ENCODE measurements at places on chromosomes 4 and X.
A peak's percentile ranks its signal among the peaks of the same experiment; 100 is the strongest.

DNA sequence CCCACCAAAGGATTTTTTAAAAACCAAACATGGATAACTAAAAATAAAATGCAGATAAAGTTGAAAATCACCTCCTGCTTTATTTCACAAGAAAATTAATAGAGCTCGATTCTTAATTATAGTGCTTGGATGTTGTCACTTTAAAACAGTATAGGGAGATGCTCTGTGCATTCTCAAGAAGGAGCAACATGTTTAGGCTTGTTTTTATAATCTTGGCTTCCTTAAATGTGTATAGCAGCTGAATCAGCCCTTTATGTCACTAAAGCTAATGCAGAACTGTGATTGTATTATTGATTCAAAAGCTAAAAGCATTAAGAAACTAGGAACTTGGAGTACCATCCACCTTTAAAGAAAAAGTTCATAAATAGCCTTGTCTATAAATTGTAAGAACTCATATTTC, 12.9 kb downstream of the UTP3 start:
- no peak for DNase-seq

GRCh38 chr4:8607603-8608481, 15.3 kb downstream of the CPZ start:
- no peak for DNase-seq

- DNase-seq, result no peak
Observed at GRCh38 chr4:56731857-56732256, 50.8 kb upstream of the HOPX start.

- DNase-seq, result no peak
Observed at GRCh38 chr4:27775156-27775555, 914.5 kb downstream of the STIM2 start.

DNA sequence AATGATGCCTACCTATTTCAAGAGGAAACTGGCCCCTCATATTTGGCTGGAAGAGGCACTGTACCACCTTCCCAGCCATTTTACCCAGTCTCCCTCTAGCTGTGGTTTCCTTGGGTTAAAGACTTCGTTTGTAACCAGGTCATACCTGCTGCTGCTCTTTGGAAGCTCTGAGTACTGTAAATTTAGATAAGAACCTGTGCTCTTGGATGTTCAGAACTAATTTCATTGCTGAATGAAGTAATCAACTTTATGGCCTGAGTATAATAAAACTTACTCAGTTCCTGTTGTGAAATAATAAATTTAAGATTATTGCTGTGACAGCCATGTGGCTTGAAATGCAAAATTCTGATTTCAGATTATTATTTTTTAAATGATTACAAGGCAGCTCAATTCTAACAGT, 12.2 kb downstream of the MTTP start:
- DNase-seq, result no peak

DNA sequence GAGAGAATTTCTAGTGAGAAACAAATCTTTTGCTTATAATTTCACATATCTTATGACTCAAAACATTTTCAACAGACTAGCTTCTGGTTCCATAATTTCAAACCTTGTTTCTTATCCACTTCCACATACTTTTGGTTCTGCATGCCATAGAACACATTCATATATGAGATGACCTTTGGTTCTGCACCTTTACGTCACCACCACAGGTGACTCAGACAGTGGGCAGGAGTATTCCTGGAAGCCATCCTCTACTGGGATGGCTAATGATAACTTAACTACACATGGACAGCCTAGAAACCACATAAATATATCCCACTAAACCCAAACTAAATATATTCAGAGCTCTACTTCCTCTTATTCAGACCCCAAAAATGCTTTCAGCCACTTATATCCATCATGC, 133.3 kb downstream of the DCK start:
- DNase-seq, result peak; percentile 91

GRCh38 chrX:48617542-48618340, 20.4 kb downstream of the WDR13 start:
- DNase-seq, result no peak

DNA sequence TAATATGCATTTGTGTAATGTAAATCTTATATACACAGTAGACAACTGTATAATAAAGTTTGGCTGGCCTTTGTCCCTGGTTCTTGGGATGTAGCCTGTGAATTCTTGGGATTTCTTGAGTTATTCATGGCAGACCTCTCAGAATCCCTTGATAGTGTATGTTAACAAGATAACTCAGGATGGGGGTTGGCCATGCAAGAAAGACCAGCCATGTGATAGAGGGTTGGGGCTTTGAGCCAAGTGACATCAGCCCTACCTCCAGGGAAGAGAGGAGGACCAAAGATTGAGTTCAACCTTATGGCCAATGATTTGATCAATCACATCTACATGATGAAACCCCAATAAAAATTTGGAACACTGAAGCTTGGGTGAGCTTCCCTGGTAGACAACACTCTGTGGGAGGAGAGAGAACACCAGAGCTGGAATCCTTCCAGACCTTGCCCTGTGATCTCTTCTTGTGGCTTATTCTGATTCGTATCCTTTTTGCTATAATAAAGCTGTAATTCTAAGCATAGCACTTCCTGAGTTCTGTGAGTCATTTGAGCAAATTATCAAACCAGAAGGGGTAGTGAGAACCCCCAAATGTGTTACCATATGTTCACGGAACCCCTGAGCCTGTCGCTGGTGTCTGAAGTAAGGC, 11.3 kb downstream of the SLC2A9 start:
- no peak for DNase-seq

GRCh38 chrX:68654693-68655092, 7.2 kb downstream of the STARD8 start:
- DNase-seq, result no peak

DNA sequence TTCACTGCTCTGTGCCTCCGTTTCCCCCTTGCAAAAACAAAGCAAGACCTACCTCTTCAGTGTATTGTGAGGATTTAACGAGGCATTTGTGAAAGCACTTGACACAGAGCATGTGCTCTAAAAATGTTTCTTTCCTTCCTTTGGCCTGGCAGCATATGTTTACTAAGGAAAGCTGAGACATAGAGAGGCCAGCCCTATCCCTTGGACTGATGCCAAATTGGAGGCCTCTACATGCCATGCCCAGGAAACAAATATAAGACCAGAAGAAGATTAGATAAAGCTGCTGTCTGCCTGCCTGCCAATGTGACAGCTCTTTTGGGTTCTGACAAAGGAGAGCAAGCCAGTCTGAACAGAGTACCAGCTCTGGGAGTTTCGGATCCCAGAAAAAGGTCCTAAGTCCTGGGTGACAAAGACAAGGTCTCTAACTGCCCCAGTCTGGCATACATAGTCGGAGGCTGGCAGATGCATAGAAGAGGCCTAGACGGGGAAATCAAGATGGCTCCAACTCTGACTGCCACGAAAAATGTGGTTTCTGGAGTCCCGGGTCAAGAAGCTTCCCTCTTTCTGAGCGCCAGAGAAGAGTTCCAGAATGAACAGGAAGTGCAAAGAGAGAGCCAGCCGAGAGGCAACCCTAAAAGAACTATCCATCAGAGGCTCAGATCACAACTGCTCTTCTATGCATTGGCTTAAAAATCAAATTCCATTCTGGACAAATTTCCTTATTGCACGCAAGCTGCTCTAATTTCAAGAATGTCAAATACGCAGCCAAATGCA, 25.8 kb downstream of the OTUD6A start:
- no peak for DNase-seq

- DNase-seq, result no peak
Observed at GRCh38 chr4:88989990-88990389, 67.0 kb downstream of the FAM13A start.

- DNase-seq, result no peak
Observed at GRCh38 chrX:44234116-44234515, 109.4 kb downstream of the EFHC2 start.

GRCh38 chr4:3199653-3200422, 49.1 kb upstream of the MSANTD1 start:
- DNase-seq, result no peak

DNA sequence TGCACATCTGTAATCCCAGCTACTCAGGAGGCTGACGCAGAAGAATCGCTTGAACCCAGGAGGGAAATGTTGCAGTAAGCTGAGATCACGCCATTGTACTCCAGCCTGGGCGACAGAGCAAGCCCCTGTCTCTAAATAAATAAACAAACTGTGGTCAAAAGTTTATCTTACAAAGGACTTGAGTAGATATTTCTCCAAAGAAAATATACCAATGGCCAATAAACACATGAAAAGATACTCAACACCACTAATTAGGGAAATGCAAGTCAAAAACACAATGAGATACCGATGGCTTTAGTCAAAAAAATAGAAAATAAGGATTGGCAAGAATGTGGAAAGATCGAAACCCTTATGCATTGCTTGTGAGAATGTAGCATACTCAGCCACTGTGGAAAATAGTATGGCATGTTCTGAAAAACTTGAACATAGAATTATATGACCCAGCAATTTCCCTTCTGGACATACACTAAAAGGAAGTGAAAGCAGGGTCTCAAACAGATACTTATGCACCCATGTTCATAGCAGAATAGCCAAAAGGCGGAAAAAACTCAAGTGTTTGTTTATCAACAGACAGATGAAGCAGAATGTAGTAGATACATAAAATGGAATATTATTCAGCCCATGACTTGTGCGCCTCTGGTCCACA, 2.0 kb upstream of the CFAP97 start:
- no peak for DNase-seq

DNA sequence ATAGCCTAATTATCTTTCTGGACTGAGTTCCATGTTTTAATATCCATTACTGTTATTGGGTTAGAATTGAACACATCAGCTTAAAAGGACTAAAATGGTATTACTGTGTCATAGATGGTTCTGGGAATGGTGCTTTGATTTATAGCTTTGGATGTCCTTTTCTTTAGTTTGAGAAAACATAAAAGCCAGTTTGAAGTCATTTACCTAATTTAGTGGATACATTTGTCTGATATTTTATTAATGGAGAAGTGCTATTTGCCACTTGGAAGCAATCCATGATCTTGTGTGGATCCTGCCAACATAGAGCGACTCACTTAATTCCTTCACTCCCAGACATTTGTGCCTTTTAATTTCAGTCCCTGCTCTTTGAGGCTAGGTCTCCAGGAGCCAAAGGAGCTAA, 212.4 kb upstream of the PACRGL start:
- DNase-seq, result no peak

DNA sequence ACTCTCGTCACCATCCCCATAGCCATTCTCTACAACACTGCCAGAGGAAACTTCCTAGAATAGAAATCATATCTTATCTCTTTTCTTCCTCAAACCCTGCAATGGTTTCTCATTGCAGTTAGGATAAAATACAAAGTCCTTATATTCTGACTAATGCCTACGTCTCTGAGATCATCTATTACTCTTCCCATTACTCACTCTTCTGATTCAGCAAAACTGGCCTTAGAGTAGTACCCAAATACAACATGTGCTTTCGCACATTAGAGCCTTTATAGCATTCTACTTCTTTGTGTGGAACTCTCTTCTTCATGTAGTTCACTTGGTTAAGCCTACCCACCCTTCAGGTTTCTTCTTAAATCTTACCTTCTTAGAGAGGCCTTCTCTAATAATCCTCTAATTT, 28.0 kb downstream of the LHFPL1 start:
- no peak for DNase-seq

DNA sequence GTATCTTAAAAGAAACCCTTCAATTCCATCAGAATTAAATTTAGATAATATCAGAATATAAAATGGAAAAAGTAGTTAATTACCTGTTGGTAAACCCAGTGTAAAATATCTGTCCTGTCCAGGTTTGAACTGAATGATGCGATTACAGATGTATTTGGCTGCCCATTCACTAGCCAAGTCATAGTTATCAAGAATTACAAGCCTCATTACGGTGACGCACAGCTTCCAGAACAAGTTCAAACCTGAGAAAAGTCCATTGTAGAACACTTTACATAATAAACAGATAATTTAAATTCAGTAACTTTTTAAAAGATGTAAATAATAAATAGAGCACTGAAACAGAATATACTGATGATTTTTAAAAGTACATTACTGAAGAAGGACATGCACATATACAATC, 4.4 kb downstream of the GNPDA2 start:
- no peak for DNase-seq

DNA sequence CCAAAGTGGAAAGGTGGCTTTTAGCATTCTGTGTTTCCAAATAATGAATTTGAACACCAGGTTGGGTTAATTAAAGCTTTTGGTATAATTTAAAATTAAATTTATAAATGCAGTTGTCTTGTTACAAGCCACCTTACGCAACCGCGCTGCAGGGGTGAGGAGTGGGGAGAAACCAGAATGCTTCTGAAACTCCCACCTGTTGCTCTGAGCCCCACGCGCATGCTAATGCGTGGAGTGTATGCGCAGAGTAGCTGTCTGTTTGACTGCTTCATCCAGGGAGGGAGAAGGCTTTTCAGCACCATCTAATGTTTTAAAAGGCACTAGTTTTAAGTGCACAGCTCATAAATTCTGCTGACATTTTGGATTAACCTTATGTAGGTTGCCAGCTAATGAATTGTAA, 12.5 kb downstream of the OGT start:
- no peak for DNase-seq
